ENCODE measurements at places on chromosomes 1 and 21.

GRCh38 chr21:27839512-27840115 is 872.7 kb upstream of the ADAMTS5 start:
- no peak for DNase-seq

DNA sequence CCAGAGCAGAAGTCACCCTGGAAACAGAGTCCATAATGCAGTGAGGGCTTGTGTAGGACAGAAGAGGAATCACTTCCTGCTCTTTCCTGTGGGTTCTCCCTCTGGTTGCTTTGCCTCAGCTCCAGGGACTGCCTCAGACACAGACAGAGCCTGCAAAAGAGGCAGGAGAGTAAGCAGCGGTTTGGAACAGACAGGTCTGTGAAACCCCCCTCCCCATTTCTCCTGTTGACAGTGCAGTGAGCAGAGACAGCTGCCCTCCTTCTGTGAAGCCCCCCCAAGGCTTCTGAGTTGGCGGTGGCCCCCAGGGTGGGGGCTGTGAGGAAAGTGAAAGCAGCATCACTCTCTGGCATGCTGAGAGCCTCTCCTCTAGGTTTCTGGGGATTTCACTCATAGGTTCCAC is 53.0 kb downstream of the MAB21L3 start:
- DNase-seq: no peak

DNA sequence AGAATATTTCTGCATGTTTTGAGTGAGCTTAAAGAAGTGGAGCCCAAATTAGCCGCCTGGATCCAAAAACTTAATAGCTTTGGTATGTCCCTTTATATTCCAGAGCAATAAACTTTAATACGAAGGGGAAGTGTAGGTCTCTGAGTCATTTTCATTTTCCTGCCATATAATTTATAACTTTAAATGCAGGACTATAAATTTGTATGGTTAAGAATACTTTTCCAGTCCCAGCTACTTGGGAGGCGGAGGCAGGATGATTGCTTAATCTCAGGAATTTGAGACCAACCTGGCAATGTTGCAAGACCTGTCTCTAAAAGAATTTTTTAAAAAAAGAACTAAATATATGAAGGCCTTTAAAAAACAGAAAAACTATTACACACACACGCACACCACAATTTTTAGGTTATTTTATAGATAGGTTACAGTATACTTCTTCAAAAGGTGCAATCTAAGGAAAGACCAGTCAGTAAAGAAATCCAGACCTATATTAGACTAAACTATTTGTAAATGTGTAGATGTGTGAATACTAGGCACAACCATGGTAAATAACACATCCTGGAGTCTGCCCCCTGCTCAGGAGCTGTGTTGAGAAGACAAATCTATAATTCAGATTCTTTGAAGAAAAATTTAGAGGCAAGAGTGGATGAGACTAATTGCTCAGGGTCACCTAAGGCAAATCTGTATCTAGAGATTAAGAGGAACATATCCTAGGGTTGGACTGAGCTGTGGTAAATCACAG is 80.3 kb downstream of the TTC3 start:
- DNase-seq: no peak

GRCh38 chr1:226082959-226083301 is 20.4 kb downstream of the H3-3A start:
- no peak for DNase-seq

GRCh38 chr1:85180869-85181268 is 19.9 kb downstream of the SYDE2 start:
- no peak for DNase-seq

All from stimulated activated CD8-positive, alpha-beta memory T cell treated with anti-CD3 and anti-CD28 coated beads, Interleukin-2, amount 100 ng/mL, for 1 hour (primary cell).